ENCODE measurements at places on chromosomes 6 and 20.

DNA sequence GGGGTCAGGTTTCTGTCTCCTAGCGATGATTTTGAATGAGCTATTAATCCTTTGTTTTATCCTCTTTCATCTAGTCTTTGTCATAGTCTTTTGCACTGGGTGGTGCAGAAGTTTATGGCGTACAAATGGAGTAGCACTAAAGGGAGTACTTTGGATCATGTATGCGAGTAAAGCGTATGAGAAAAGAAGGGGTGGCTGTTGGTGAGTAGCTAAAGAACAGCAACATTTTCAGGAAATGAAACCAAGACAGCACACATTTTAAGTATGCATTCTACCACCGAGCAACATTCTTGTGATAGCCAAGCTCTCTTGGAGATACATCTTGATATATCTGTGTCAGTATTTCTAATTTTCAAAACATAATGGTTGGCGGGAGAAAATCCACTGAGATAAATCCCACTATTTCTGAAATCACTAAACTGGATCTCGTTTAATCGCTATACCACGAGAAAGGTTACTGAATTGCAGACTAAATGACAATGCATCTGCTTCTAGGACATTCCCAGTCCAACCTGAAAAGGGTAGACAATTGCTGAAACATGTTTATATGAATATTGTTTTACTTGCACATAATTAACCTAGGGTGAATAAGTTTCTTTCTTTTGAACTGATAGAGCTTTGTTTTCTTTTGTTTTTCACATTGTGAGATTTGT, 196.1 kb downstream of the TRIM27 start:
- DNase-seq = no peak

DNA sequence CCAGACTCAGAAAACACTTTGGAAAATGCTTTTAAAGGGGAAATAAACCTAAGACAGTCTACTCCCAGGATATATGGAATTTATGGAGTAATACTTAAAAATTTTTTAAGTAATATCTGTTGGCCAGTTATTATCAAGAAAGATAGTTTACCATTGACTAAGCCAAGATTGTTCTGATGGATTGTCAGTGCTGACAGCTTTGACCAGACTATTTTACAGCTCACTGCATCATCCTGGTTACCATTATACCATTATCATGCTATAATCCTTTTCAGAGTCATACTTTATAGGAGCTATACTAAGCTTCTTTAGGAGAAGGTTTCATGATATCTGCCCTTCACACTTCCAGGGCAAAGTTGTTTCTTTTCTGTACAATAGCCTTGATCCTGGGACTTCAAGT, 16.5 kb downstream of the GTF2H5 start:
- no peak for DNase-seq

GRCh38 chr20:49854190-49854875, 41.7 kb downstream of the SLC9A8 start:
- no peak for DNase-seq

- no peak for DNase-seq
These were observed 25.5 kb downstream of the RWDD2A start for GRCh38 chr6:83218646-83219045.

DNA sequence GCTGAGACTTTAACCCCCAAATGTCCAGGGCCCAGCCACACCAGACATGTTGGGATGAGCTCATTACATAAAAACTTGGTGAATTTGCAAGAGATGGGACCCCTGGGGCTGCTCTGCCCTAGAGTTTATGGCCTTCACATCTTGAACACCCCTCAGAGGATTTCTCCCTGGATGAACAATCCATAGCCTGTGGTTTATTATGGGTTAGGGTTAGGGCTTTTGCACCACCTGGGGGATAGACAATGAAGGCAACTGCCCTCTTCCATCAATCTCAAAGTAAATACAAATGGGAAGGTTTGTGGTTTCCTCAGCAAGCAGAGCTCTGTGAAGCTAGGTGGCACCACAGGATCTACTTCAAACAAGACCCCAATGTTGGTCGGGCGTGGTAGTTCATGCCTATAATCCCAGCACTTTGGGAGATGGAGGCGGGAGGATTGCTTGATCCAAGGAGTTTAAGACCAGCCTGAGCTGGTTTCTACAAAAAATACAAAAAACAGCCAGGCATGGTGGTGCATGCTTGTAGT, 17.4 kb downstream of the SPINT3 start:
- DNase-seq = no peak

DNA sequence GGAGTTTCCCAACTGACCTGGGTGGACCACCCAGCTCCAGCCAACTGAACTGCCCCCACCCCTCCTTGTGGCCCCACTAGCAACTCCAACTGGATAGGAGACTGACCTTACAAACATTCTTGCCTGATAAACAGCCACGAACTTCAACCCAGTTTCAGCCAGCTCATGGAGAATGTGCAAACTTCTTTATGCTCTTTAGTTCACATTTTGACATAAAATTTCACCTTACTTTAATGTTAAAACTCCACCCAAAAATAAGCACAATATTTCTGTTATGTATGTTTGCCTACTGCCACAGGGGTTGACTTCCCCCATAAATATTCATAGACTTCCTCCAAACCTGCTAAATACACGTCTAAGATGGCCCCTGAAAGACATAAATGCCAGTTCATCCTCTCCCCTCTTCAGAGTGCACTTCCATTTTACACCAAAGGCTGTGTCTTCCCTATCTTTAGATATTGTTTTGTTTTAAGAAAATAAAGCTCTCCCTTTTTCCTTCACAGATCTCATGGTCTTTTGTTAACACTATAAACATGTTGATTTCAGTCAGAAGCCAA, 643.7 kb downstream of the EPM2A start:
- no peak for DNase-seq

- no peak for DNase-seq
These were observed 22.0 kb downstream of the SNAP25 start for GRCh38 chr20:10240655-10241054.

GRCh38 chr20:4962241-4962855, 39.0 kb downstream of the SLC23A2 start:
- no peak for DNase-seq

DNA sequence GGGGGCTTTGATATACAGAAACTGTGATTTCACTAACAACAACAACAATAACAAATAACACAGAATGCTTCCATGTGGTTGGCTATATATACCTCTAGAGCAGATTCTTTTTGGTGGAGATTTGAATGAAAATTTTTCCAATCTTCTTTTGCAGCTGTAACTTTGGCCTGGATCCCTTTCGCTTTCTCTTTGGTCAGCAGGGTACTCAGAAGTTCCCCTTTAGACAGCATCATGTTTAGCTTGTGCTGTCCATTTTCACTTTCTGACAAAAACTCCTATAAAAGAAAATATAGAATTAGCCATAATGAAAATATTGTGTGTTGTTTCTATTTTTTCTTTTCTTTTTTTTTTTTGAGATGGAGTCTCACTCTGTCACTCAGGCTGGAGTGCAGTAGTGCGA, 264.2 kb downstream of the SYNE1 start:
- no peak for DNase-seq

GRCh38 chr6:99790679-99791078, 184.0 kb downstream of the PRDM13 start:
- no peak for DNase-seq

DNA sequence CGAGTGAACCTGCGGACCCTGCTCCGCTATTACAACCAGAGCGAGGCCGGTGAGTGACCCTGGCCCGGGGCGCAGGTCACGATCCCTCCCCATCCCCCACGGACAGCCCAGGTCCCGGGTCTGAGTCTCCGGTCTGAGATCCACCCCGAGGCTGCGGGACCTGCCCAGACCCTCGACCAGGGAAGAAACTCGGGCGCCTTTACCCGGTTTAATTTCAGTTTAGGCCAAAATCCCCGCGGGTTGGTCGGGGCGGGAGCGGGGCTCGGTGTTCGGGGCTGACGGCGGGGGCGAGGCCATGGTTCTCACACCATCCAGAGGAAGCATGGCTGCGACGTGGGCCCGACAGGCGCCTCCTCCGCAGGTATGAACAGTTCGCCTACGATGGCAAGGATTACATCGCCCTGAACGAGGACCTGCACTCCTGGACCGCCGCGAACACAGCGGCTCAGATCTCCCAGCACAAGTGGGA, 46.9 kb upstream of the TRIM26 start:
- DNase-seq = no peak

- DNase-seq = no peak
These were observed 60.4 kb downstream of the HAO1 start for GRCh38 chr20:7879883-7880282.

DNA sequence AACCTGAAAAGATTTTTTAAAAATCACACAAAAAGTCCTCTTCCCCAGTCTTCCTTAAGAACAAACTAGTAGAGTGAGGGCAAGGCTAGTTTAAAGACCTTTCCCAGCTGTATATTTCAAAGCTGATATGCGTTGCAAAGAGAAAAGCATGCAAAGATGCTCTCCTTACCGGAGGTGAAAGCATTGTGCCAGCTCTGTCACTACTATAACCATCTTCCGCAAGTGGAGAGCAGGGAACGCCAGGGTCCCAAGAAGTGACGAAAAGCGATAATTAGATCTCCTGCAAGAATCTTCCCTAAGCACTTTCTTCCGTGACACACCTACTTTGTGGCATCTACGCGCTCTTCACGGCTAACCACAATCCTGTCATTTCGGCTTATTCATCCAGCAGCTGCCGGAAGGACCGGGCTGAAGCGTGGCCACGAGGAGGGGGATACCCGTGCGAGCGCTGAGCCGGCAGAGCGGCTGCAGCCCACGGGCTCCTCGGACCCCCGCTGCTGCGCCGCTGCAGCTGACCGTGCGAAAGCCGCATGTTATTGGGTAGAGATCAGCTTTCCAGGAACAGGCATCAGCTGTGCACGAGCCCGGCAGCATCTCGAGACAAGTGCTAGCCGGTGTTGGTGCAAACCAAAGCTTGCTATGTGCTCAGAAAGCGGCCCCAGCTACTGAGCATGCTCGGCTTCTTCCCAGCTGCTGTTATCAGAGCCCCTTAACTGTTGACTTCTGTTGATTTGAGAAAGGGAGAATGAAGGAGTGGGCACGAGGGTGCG, 57.2 kb upstream of the ARHGAP18 start:
- peak; percentile 31 for DNase-seq

DNA sequence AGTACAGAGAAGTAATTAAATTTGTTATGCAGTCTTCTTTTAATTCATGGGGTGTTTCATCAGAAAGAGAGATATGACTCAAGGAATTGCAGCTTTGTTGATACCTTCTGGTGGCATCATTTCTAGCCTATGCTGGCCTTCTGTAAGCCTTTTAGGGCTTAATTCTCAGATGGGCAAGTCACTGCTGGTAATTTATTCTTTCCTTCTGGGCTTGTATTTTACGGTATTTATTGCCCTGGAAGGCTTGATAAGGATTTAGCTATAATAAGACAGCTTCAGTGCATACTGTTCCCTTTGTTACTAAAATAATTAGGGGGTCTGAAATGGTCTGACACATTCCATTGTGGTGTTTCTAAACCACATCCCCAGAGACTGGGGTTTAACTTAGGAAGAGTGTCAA, 57.9 kb upstream of the EMILIN3 start:
- DNase-seq = no peak

DNA sequence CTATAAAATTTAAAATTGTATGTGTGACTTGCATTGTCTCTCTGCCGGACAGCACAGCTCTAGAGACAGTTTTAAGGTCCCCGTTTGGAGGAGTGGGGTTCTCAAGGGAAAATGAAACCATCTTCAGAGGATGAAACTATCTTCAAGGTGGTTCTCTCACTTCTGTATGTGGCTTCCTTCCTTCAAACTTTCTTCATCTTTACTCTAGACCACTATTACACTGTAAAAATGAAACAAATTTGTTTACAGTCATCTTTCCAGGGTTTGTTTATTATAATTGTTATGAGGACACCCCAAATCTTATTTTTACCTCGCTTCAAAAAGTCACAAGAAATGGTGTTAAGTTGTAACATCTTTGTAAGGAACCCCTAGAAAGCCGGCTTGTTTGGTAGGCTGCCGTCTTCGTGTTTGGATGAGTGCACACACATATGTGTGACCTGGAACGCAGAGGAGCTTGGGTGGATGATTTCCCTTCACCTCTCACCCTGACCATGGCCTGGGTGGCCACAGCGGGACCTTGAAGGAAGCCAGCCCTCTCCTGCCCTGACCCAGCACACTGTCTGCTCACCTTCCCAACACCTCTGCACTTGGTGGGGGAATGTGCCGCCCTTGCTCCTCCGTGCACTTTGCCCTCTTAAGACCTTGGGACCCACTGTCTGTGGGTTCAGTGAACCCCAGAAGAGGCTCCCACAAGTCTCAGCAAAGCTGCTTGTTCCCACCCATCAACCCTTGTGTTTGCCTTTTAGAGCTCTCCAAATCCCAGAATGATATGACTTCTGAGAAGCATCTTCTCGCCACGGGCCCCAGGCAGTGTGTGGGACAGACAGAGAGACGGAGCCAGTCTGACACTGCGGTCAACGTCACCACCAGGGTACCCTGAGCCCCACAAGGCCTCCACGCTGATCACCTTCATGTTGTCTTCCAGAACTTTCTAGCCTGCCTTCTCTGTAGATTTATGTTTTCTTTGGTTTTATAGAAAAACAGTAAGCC, 67.8 kb downstream of the SYTL3 start:
- DNase-seq = no peak

- DNase-seq = no peak
These were observed 53.2 kb upstream of the SYNJ2 start for GRCh38 chr6:157928428-157928827.

- DNase-seq = no peak
These were observed 8.7 kb upstream of the TBX18 start for GRCh38 chr6:84773133-84773430.

GRCh38 chr20:47244451-47244850, 112.0 kb downstream of the ZMYND8 start:
- no peak for DNase-seq

GRCh38 chr6:89637960-89638319, 607 bp downstream of the LYRM2 start:
- no peak for DNase-seq

GRCh38 chr6:166757232-166758135, 130.4 kb upstream of the RPS6KA2 start:
- DNase-seq = peak; percentile 29

GRCh38 chr6:149458196-149458595, 26.6 kb downstream of the ZC3H12D start:
- no peak for DNase-seq

DNA sequence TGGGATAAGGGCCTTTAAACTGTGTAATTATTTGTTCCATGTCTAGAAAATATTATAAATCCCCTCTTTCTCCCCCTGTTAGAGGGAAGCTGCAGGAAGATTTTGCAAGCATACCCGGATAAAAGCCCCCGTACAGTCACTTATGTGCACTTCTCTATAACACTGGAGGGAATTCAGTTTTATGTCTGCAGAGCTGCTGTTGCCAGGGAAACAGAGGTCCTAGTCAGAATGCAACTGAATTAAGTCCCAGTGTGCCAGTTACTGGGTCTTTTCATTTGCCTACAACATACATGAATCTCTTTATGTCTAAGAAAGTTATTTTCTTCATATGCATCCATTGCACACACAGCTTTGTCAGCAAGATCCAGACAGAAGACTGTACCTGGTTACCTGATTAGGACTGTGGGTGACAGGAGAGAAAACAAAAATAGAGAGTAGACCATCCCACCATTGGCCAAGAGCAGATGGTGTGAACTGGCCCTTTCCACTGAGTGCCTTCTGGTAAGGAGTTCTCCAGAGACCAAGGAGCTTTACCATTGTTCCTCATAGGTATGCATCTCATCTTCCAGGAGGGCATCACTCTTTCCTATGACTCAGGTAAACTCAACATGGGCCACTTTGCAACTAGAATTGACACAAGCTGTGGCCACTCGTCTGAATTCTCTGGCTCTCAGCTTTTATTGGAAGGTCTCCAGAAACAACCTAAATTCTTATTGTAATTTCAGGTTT, 180.8 kb upstream of the PHACTR1 start:
- no peak for DNase-seq
